Type B pancreatic cell (in vitro differentiated cells): ENCODE measurements at places on chromosomes 12 and 14. TPM values are rescaled to one million over a fixed set of nuclear protein-coding genes. Genes with fewer than 3 reads are reported as not detected.

The HECTD4 gene
- total RNA-seq: 57.6 and 62.1 TPM in 2 replicates

DNA sequence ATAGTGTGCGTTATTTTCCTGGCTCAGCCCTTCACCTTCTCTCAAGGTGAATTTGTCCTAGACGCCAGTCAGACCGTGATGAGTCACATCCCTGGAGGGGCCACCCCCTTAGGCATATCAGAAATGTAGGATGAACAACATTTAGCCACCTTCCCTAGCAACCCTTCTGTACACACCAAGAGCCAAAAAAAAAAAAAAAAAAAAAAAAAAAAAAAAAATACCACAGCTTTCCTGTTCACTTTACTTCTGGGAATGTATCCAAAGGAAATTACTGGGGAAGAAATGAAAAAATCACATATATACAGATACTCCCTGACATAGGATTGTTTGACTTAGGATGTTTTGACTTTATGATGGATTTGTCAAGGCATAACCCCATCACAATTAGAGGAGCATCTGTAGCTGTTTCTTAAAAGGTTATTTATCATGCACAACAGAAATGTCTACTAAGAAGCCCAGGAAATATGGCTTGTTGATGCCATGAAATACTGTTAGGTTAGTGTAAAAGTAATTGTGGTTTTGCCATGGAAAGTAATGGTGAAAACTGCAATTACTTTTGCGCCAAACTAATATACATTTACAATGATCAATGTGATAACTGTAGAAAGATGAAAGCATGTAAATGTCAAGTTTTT lies 68.2 kb upstream of the BDKRB2 start:
- peak; percentile 24 for DNase-seq

GRCh38 chr14:50452979-50453705 lies 56.5 kb upstream of the CDKL1 start:
- DNase-seq: no peak

The TAS2R7 gene
- total RNA-seq: not detected in 2 replicates

DNA sequence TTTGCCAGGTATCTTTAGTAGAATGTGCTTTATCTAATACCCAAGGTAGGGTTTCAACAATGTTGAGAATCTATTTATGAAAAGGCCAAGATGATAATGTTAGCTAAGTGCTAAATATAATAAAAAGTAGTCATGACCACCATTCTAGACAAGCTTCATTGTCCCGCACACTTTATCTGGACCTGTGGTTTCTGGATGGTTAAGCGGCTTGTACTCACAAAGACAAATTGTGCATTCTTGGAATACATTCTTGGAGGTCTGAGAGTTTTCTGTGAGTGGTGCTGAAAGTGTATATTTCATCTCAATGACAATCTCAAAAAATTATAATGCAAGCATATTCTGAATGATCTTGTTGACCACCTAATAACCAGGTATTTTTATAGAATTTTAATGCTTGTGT lies 646.9 kb downstream of the DIO2 start:
- no peak for DNase-seq

The PUS1 gene
- total RNA-seq: 32.2 and 38.1 TPM in 2 replicates

The IKZF4 gene
- 6.1 and 21.0 TPM in 2 replicates for total RNA-seq

GRCh38 chr14:74691456-74691855 lies 21.4 kb downstream of the AREL1 start:
- DNase-seq: no peak

The DLK1 gene
- total RNA-seq: 149 and 405 TPM in 2 replicates

The IGF1 gene
- total RNA-seq: 8.4 and 16.1 TPM in 2 replicates

DNA sequence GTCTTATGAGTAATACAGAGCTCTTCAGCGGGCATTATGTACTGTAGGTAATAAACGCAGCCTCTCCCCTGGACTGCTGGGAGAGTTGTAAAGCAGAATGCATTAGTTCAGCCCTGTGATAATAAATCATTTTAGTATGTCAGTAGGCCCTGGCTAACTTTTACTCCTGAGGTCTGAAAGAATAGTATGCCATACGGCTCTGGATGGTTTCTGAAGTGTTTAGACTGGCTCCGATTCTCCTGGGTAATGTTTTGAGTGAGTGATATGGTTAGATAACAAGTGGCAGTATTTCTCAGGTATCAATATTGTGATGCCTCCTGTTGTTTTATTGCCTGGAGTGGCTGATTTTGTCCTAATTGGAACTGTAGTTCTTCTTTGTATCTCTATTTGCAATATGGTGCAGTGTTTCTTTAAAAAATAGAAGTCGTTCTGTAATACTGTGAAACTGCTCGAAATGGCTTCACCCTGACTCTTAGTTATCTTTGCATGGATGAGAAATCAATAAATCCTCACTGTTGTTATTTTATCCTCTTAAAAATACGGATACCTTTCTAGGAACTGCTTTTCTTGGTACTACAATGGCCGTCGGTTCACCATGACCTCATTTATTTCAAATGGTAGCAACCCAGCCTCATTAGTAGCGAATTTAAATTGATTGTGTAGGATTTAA lies 100.2 kb downstream of the PDZRN4 start:
- no peak for DNase-seq

DNA sequence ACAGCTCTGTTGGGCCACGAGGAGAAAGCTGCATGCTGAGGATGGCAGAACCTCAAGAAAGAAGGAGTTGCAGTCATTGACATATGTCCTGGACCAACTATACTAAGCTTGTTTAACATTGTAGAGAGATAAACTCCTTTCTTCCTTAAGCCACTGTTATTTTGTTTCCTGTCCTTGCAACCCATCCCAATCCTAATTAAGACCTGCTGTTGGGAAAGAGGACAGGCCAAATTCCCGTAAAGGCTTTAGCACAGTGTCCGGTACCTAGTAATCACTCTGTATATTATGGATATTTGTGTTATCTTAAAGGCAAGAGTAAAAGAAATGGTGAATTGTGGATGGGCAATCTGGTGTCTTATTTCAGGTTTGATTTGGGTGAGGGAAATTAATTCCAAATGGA lies 53.5 kb upstream of the WSCD2 start:
- no peak for DNase-seq

The ZNF891 gene
- 2.0 and 4.2 TPM in 2 replicates for total RNA-seq

DNA sequence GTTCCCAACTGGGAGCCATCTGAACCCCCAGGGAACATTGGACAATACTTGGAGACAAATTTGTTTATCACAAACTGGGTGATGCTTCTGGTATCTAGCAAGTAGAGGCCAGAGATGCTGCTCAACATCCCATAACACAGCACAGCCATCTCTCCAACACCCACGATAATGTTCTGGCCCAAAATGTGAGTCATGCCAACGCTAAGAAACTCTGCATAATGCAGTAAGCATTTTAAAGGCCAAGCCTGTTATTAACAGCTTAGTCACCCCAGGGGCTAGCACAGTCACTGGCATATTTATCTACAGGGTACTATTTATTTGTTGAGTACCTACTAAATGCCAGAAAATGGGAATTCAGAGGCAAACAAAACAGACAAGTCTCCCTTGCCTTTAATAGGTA lies 873.1 kb upstream of the TMEM132C start:
- DNase-seq: no peak

DNA sequence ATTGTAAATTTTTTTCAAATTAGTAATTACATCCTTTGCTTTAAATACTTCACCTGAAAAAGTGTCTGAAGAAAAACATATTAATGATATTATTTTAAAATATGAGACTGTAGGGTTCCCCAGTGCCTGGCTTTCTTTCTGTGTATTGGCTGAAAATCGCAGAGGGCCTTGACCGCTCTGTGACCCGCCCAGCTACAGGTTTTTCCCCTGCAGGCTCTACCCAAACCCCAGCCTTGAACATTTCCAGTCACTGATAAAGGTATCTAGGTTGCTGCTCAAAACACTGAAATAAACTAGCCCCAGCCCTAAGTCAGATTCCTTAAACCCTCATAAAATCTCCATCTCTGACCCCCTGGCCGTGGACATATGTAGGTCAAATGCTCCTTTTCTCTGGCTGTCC lies 11.9 kb downstream of the KLRG1 start:
- DNase-seq: no peak

The SLC2A14 gene
- 7.0 and 50.0 TPM in 2 replicates for total RNA-seq

- no peak for DNase-seq
Measured at GRCh38 chr14:38252066-38252710, 3.7 kb downstream of the CLEC14A start.

The SDS gene
- total RNA-seq: not detected in 2 replicates

DNA sequence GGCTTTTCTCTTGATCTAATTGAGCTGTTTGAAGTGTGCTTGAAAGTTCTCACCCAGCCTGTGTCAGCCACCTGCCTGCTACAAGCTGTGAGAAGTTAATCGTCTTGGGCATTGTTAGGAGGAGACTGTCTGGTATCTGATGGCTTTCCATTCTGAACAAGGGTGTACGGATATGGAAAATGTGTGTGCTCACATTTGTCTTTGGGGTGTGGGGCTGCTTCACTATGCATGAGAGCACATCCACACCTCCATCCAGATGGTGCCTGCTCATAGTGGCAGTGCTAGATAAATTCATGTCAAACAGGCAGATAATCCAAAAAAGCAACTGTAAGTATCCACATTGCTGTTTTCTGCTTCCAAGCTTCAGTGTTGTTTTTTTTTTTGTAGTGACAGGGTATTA lies 462.2 kb downstream of the DIO2 start:
- DNase-seq: no peak

DNA sequence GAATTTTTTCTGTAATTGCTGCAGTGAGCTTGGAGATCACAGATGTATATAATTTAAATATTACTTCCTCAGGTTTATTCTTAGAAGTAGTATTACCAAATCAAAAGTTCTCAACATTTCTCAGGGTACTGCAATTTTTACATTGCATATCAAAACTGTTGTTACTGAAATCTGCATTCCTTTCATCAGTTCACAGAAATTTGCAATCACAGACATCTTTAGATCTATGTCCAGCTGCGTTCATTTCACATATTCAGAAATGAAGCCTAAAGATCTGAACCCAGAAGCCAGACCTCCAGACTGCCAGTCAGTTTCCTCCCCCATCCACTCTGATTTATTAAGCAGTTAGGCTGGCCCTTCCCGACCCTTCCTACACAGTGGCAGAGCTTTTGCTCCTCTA lies 18.2 kb upstream of the IFT81 start:
- DNase-seq: no peak

- no peak for DNase-seq
Measured at GRCh38 chr14:93533842-93534241, 103.1 kb downstream of the UNC79 start.

- no peak for DNase-seq
Measured at GRCh38 chr12:62873826-62874448, 61.0 kb downstream of the PPM1H start.

- no peak for DNase-seq
Measured at GRCh38 chr14:94515426-94515825, 6.2 kb upstream of the SERPINA12 start.

The LTBR gene
- total RNA-seq: 18.5 and 98.5 TPM in 2 replicates

- DNase-seq: no peak
Measured at GRCh38 chr12:32390572-32391219, 8.7 kb upstream of the FGD4 start.

DNA sequence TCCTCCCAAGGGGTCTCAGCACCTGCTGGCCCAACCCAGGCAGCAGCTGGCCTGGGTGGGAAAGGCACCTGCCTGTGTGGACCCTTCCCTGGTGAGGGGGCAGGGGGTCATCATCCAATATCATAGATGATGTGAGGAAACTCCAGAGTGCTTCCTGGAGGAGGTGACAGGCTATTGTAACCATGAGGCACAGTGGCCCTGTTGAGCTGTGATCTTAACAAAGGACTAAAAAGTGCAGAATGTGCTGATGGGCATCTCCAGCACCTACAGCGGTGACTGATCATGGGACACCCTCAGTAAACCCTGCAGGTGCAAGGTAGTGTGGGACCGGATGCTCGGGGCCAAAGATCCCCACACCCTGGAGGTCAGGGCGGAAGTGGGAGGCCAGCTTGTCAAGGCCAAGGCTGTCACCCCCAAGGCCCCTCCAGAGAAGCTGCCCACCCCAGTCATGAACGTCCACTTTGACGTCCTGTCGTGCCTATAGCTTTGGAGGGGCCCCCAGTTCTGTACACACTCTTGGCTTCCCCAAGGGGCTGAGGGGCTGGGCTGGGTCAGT lies 7.5 kb downstream of the MMP17 start:
- no peak for DNase-seq

The APOF gene
- not detected in 2 replicates for total RNA-seq

The ACOT6 gene
- not detected in 2 replicates for total RNA-seq
